ENCODE measurements at places on chromosomes 6 and 20.

- DNase-seq = no peak
These were observed 138.4 kb downstream of the TAF4 start for GRCh38 chr20:61927193-61927825.

- no peak for DNase-seq
These were observed 10.9 kb upstream of the PNRC1 start for GRCh38 chr6:89069536-89070163.

DNA sequence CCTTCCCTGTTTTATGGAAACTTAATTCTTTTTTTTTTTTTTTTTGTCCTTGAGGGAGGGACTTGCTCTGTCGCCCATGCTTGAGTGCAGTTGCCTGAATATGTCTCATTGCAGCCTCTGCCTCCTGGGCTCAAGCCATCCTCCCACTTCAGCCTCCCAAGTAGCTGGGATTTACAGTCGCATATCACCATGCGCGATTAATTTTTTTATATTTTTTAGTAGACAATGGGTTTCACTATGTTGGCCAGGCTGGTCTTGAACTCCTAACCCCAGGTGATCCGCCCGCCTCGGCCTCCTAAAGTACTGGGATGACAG is 654 bp downstream of the TMEM14C start:
- DNase-seq = no peak

GRCh38 chr6:82775981-82776380 is 289.7 kb downstream of the UBE3D start:
- no peak for DNase-seq

GRCh38 chr6:170381562-170381961 is 75.0 kb downstream of the FAM120B start:
- DNase-seq = no peak

- DNase-seq = no peak
These were observed 516.7 kb upstream of the RNF217 start for GRCh38 chr6:124445581-124445980.

DNA sequence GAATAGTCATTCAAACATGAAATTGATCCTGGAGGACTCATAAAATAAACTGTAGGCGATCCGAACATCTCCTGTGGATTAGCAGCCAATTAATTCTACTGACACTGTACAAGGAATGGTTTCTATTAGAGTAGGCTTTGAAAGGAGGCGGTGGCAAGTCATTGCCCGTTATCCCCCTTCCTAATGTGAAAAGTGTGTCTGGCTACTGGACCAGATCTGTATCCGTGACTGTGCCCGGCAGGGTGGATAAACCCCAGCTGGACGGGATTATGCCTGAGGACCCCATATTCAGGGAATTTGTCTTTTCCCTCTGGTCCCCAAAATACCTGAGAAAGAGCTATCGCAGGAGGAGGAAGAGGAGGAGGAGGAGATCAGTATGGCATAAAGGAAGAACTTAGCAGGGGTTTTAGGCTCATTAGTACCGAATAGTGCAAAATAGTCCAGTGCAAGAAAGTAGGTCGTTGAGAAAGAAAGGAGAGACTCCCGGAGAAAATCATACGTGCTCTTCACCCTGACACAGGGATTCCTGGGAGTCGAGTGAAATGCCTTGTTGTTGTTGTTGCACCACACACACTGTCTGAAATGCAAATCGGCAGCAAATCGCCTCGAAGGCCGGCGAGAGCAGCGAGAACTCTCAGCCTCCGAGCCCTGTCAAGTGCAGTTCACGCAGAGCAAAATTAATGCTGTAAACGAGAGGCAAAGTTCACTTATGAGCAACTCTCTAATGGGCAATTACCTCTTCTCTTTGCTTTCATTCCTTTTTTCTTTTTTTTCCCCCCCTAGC is 178.9 kb upstream of the ARID1B start:
- no peak for DNase-seq

DNA sequence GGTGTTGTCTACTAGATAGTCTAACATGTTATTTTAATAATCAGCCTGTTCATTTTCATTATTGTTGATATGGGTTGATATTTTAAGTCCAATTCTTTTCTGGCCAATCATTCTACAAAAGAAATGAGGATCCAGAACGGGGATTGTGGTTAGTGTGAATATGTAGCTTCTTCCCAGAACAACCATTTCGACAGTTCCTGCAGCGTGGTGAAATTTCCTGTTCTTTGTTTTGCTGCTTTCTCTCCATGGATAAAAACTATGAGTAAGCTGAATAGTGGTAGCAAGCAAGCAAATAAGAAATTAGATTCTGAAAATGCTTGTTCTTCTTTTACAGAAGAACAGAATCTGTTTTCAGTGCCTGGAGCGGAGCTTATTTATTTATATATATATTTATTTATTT is 65.5 kb upstream of the F13A1 start:
- DNase-seq = no peak

DNA sequence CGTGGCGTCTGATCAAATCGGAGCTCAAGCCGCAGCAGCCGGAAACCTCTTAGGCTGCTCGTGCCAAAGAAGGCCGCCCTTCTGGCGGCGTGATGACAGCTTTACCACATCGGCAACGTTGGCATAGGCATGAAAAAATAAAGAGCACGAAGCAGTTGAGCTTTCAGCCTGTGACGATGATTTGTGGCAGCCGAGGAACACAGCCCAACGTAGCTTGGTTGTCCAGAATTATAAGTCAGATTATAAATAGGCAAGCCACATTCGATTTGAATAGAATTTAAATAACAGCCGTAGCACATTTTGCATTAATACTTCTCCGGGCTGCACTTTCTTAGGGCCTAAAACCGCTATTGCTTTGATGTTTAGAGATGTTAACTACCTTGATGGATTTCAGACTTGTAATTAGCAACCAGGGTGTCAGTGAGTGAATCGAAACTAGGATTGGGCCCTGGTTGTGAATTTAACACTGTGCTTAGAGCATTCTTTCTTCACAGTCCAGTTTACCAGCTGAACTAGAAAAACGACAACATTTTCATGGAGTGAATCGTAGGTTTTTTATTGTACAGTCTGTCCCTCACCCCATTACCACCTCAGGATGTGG is 864 bp upstream of the BCLAF1 start:
- DNase-seq = no peak

GRCh38 chr6:84763886-84764331 is 489 bp downstream of the TBX18 start:
- no peak for DNase-seq

DNA sequence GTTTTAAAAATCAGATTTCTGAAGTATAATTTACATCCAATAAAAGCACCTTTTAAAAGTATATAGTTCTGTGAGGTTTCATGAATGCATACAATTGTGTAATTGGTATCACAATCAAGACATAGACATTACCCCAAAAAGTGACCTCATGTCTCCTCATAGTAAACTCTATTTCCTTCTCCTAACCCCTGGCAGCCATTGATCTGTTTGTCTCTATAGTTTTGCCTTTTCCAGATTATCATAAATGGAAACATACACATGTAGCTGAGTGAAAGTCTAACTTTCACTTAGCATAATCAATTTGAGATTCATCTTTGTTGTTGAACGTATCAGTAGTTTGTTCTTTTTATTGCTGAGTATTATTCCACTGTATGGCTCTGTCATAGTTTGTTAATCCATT is 57.6 kb downstream of the SUN5 start:
- no peak for DNase-seq

DNA sequence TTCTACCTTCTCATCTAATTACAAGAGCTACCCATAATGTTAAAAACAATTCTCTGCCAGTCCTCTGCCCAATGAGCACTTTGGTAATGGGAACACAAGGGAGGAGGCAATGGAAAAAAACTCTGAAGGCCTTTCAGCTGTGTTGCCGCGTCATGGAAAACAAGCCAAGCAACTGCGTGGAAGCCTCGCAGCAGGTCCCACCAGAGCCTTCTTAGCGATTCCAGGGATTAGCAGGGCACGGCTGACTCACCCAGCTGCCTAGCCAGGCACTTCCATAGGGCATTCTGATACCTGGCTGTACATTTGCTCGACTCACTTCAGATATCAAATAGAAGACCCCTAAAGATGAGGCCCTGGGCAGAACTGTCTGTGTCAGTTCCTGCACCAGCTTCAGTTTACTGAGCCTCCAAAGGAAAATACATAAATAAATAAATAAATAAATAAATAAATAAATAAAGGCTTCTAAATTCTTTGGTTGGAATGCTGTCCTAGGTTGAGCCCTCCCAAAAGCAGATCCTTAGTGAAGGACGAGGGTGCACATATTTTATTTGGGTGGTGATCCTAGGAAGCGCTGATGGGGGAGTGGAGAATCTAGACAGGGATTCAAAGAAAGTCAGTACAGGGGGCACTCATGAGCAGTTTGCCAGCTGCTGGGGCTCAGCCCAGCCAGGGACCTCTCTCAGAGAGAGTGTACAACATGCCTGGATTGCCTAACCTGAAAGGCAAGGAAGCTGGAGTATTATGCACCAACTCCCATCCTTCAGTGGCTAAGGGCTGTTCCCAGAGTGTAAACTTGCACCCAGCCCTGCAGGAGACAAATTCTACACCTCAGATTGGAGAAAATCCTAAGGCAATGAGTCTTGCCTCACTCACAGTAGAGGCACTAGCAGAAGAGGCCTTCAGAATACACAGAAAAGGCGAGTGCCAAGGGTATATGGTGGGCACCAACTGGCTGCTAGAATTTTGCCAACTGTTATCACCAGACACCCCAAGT is 18.2 kb downstream of the SNAP25 start:
- DNase-seq = no peak

GRCh38 chr20:50872560-50873425 is 58.4 kb downstream of the ADNP start:
- no peak for DNase-seq

DNA sequence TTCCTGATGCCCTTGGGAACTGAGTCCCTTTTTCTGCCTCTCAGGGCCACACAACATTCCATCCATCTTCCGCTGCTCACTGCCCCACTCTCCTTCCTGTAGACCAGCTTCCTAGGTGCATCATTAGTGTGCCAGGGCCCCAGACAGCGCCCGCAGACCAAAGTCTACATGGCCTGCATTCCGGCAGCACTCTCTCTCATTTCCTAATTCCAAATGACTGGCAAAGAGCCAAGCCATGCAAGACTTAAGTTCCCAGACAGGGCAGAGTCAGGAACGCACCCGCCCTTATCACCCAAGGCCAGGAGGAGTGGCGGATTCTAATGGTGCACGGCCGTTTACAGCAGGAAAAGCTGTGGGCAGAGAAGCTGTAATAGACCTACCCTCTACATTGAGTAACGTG is 159.8 kb upstream of the ARID1B start:
- no peak for DNase-seq

DNA sequence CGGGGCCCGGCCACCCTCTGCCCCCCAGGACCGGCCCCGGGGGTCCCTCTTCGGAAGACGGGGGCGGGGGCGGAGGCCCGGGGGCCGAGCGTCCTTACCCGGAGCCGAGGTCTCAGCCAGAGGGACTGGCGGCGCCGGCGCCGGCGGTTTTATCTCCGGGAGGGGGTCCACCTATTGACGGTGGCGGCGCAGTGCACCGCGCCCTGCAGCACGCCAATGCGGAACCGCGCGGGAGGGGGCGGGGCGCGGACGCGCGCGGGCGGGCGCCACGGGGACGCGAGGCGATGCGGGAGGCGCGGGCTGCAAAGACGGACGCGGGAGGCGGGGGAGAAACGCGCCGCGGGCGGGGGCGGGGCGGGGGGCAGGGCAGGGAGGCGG is at the start of gene EEF1A2:
Gene EEF1A2, minus strand, starts transcription at position 124 of the 378 bp plus-strand sequence. CDS start 1,320 bp downstream, outside the sequence.
- no peak for DNase-seq

DNA sequence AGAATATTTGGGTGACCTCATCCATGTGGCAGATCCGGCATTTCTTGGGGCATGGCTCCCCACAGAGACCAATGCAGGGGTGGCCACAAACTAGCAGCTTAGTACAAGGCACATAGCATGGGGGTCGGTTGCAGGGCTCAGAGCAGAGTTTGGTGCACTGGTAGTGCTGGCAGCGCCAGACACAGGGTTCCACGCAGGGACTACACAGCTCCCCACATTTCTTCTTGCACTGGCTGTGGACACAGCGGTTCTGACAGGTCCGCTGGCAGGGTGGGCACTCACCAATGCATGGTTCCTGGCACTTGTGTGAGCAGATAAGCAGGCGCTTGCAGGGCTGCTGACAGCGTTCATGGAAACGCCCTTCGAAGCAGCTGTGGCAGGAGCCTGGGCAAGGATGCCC is 29.1 kb downstream of the DDX27 start:
- DNase-seq = no peak

DNA sequence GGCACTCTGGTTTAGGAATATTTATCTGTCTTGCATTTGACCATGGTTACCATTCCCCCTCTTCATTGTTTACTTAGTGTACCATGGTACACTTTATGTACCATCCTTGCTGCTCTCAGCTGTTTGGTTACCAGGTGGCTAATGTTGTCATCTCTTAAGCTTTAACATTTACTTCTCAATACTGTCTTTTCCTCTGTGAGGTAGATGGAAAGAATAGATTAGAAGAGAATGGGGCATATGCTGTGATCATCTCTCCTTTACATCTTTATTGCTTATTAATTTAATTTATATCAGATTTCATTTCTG is 109.2 kb downstream of the NCOA3 start:
- no peak for DNase-seq

GRCh38 chr6:167558246-167559177 is 233.6 kb downstream of the TTLL2 start:
- DNase-seq = no peak

- DNase-seq = no peak
These were observed 32.3 kb downstream of the NCR2 start for GRCh38 chr6:41367700-41368099.

DNA sequence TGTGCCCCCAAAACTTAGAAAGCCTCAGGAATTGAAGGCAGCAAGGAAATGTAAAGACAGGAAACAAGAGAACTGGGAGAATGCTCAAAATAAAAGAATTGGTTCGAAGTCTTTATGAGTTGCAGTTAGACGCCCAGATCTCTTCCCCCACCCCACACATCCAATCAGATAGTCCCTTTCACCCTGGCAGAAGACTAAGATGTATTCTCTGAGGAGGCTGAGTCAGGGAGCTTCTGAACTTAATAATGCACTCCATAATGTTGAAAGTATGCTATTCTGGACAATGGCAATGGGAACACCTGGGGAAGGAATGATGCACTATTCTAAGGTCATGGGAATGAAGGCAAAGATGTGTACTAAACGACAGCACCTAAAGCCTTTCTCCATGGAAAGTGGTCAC is 173.6 kb downstream of the MTFR2 start:
- DNase-seq = no peak

DNA sequence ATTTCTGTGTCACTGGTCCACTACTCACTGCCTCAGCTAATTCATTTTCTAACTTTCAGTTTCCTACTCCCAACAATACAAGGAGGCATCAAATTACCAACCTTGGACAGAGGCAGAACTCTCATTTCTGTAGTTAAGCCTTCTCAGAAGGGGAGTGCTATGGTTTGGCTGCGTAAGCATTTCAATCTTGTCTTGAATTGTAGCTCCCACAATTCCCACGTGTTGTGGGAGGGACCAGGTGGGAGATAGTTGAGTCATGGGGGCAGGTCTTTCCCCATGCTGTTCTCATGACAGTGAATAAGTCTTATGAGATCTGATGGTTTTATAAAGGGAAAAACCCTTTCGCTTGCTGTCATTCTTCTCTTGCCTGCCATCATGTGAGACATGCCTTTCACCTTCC is 22.9 kb downstream of the HLA-DRA start:
- no peak for DNase-seq

DNA sequence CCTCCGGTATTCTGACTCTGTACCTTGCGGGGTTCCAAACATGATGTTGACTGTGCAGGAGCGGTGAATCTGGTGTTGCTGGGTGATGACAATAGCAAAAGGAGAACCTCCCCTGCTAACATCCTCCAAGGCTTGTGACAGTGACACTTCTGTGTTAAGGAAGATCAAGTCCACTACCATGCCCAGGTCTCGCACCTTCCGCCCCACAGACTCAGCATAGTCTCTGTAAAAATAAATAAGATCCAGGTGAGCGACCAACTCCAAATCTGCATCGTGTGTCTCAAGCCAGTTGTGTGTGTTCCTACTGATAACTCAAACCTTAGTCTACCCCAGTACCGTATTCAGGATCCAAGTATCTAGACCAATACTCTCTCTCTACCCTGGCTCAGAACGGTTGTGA is 24.8 kb downstream of the NCOA5 start:
- DNase-seq = no peak
